ENCODE measurements at places on chromosomes 13 and 19. TPM values are rescaled to one million over a fixed set of nuclear protein-coding genes. Genes with fewer than 3 reads are reported as not detected.

GRCh38 chr19:15129856-15130585 is 22.8 kb downstream of the SYDE1 start:
- DNase-seq: no peak

- DNase-seq: peak; percentile 92
These were observed 18.7 kb downstream of the GADD45B start for GRCh38 chr19:2494447-2495129.

DNA sequence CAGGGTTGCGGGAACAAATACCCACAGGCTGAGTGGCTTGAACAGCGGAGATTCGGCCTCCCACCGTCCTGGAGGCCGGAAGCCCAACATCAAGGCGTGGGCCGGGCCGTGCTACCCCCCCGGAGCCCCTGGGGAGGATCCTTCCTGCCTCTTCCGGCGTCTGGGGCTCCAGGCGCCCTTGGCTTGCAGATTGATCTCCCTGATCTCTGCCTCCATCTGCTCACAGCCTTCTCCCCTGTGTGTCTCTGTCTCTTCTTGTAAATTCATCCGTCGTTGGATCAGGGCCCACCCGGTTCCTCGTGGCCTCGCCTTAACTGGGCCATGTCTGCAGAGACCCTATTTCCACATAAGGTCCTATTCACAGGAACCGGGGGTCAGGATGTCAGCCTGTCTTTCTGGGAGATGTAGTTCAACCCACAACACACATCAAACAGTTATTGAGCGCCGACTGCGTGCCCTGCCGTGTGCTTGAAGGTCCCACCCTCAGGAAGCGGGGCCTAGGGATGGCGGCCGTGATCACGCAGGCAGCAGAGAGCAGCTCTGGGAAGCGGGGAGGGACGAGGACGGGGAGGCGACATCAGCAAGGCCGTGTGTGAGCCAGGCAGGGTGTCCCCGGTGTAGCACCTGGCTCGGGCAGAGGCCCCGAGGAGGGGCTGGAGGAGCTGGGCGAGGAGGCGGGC is 21.3 kb downstream of the HCN2 start:
- DNase-seq: peak; percentile 82

Gene SLC10A2
- not detected for total RNA-seq

GRCh38 chr19:40285353-40286234 is 449 bp upstream of the AKT2 start:
- DNase-seq: peak; percentile 100

DNA sequence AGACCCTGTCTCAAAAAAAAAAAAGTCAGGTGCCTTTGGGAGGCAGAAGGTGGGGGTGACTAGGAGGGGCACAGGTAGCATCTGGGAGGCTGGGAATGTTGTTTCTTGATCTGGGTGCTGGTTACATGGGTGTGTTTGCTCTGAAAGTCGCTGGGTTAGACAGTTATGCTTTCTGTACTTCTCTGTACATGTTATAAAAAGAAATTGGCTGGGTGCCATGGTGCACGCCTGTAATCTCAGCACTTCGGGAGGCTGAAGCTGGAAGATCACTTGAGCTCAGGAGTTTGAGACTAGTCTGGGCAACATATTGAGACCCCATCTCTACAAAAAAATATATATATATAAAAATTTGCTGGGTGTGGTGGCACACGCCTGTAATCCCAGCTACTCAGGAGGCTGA is 15.1 kb downstream of the NOSIP start:
- DNase-seq: peak; percentile 50

DNA sequence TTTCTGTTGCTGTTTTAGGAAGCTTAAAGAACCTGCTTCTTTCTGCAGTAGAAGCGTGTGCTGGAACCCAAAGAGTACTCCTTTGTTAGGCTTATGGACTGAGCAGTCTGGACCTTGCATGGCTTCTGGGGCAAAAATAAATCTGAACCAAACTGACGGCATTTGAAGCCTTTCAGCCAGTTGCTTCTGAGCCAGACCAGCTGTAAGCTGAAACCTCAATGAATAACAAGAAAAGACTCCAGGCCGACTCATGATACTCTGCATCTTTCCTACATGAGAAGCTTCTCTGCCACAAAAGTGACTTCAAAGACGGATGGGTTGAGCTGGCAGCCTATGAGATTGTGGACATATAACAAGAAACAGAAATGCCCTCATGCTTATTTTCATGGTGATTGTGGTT is 103.1 kb downstream of the TNFRSF19 start:
- peak; percentile 87 for DNase-seq

DNA sequence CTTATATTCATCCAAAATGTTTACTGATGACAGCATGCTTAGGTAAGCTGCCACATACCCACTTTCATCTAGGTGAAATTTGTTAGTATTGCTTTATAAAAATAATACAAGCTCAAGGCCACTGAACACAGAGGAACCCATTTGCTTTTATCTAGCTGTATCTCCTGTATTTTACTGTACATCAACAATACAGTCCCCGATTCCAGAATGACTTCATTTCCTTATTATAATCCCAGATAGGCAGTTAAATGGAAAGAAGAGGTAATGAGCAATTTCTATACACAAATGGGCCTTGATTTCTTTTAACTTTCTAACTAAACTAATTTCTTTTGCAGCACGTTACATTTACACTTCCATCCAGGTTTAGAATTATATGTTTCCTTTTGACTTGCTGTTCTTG is 86.2 kb downstream of the SHISA2 start:
- no peak for DNase-seq

DNA sequence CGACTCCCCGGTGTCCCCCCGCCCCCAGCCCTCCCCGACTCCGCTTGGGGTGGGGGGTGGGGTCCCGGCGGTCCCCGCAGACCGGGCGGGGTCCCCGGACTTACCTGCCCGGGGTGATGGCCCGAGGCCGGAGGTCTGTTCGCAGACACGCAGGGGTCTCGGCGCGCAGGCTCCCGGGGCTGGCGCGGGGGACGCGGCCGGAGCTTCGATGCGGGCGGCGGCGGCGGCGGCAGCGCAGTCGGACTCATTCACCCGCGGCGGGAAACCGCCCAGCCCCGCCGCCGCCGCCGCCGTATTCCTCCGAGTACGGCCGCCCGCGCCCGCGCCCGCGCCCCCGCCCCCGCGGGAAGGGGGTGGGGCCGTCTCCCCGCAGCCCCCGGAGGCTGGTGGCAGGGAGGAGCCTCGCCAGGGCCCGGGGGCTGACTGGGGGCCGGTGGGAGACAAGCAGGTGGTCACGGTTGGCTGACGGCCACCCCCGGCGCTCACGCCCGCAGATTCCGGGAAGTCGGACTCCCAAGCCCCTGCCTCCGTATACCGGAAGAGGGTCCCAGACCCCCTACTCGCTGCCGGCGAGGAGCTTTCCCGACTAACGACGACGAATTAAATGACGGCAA is at the start of gene C2CD4C:
Gene C2CD4C (minus strand): TSS at position 246 of the 614 bp plus-strand sequence. CDS start 786 bp downstream, outside the sequence.
- DNase-seq: no peak

Gene ZNF226
- total RNA-seq: 21.2 TPM

GRCh38 chr13:109784590-109785140 is 1.7 kb downstream of the IRS2 start:
- peak; percentile 81 for DNase-seq

Gene PSG3
- under 0.01 TPM for total RNA-seq
